ENCODE measurements at places on chromosomes 13 and 19. TPM values are rescaled to one million over a fixed set of nuclear protein-coding genes. Genes with fewer than 3 reads are reported as not detected.

- peak overlapping the region; percentile 27 for H3K27ac ChIP-seq
- peaks cover 27% of the 10 kb centered on the region for H3K4me1 ChIP-seq
- H3K4me3 ChIP-seq, result no peak overlapping the region
- H3K27me3 ChIP-seq, result no peaks in the 10 kb centered on the region
- no peak for DNase-seq
- H3K36me3 ChIP-seq, result no peaks in the 10 kb centered on the region
These were observed 56.7 kb downstream of the STARD13 start for GRCh38 chr13:33228648-33229445.

DNA sequence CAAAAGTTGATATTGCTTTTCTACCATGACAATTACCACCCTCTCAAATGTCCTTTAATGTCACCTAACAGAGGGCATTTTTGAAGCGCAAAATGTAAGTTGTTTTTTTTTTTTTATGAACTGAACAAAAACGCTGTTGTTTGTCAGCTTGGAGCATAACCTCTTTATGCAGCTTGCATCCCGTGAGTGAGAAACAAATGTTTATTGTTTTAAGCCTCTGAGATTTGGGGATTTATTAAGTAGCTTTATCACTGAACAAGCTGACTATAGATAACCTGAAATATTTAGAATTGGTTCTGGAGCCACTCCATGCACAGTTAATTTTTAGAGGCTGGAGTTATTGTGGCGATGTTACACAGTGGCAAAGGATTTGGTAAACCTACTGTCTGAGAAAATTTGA lies 80.1 kb upstream of the ATXN8OS start:
- no peak overlapping the region for H3K4me3 ChIP-seq
- no peaks in the 10 kb centered on the region for H3K36me3 ChIP-seq
- no peak for DNase-seq
- H3K27ac ChIP-seq, result no peak overlapping the region

- peak overlapping the region; percentile 77 for H3K4me3 ChIP-seq
- peaks cover 34% of the 10 kb centered on the region for H3K4me1 ChIP-seq
- peak overlapping the region; percentile 93 for H3K27ac ChIP-seq
- H3K27me3 ChIP-seq, result no peaks in the 10 kb centered on the region
These were observed 927 bp downstream of the CHAMP1 start for GRCh38 chr13:114315074-114315785.

- no peaks in the 10 kb centered on the region for H3K36me3 ChIP-seq
- H3K4me3 ChIP-seq, result peak overlapping the region; percentile 28
- DNase-seq, result no peak
- H3K27ac ChIP-seq, result no peak overlapping the region
- H3K27me3 ChIP-seq, result no peaks in the 10 kb centered on the region
These were observed 48.0 kb upstream of the ADGRE5 start for GRCh38 chr19:14333101-14333871.

DNA sequence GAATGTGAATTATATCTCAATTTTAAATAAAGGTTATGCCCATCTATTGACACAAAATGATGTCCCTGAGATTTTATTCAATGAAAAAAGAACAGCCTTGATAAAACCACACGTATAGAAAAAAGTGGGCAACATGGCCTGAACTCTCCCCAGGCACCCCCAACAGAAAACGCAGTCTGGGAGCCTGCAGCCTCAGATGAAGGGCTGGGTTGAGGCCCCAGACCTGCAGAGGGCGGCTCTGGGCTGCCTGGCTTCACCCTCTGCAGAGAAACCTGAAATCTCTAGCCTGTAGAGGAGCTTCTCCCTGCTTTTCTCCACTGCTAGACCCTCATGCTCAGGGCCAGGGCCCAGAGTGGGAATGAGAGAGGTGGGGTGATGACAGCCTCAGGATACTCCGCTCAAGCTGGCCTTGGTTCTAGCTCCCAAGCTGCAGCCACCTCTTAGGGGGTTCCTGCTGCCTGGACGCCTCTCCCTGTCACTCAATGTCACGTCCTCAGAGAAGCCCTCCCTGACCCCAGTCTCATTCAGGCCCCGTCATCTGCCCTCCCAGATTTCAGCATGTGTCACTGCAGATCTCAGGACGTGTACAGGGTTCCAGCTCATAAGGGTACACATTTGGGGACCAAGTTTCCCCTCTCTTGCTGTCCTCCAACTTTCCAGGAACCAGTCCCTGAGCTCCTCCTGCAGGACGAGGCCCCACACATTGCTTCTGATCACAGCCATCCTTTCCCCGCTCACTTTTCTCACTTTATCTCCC lies 1.8 kb downstream of the MBD3 start:
- H3K27ac ChIP-seq, result no peak overlapping the region
- peak overlapping the region; percentile 72 for H3K4me3 ChIP-seq
- peaks cover 5% of the 10 kb centered on the region for H3K36me3 ChIP-seq
- peaks cover 15% of the 10 kb centered on the region for H3K4me1 ChIP-seq

GRCh38 chr13:34990399-34991214 lies 48.5 kb downstream of the NBEA start:
- no peaks in the 10 kb centered on the region for H3K27me3 ChIP-seq
- H3K4me3 ChIP-seq, result no peak overlapping the region
- H3K27ac ChIP-seq, result no peak overlapping the region
- no peak for DNase-seq
- no peaks in the 10 kb centered on the region for H3K36me3 ChIP-seq

GRCh38 chr13:109256866-109257760 lies 529.3 kb downstream of the IRS2 start:
- no peaks in the 10 kb centered on the region for H3K27me3 ChIP-seq
- peak overlapping the region; percentile 27 for H3K27ac ChIP-seq
- no peak for DNase-seq
- H3K4me3 ChIP-seq, result no peak overlapping the region

DNA sequence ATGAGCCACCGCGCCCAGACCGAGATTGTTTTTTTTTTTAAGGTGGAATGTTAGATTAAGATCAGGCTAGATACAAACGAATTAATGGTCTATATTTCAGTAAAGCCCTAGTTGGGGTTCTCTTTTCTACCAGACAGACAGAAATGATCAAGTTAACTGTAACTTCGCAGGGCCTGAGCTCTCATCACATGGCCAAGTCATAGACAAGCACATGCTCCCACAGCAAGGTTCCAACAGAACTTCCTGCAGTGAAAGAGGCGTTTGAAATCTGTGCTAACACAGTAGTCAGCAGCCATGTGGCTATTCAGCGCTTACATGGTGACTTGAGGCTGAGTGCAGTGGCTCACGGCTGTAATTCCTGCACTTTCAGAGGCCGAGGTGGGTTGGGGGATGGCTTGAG lies 34.7 kb upstream of the SEMA6B start:
- no peak overlapping the region for H3K27ac ChIP-seq
- no peaks in the 10 kb centered on the region for H3K36me3 ChIP-seq
- peaks cover 4% of the 10 kb centered on the region for H3K4me1 ChIP-seq
- H3K27me3 ChIP-seq, result peaks cover 43% of the 10 kb centered on the region

- H3K4me3 ChIP-seq, result no peak overlapping the region
- no peak for DNase-seq
- no peaks in the 10 kb centered on the region for H3K27me3 ChIP-seq
- no peaks in the 10 kb centered on the region for H3K36me3 ChIP-seq
These were observed 192.8 kb downstream of the TM9SF2 start for GRCh38 chr13:99693852-99694611.

DNA sequence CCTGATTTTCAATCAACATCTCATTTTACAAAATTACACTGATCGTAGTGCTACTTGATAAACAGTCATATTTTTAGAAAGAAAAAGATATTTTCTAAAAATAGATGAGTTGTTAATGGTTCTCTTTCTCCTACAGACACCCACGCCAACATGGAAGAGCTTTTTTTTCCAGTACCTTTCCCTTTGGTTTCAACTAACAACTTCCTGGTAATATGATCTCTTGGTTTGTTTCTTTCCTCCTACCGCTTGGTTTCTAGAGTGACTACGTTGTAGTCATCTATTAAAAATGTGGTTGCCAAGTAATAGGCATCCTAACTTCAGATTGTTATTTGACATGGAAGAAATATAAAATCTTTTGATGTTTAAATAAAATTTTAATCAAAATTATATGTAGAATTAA lies 189.0 kb downstream of the LACC1 start:
- no peaks in the 10 kb centered on the region for H3K36me3 ChIP-seq
- H3K27me3 ChIP-seq, result no peaks in the 10 kb centered on the region
- no peak overlapping the region for H3K27ac ChIP-seq
- H3K4me1 ChIP-seq, result no peaks in the 10 kb centered on the region
- no peak for DNase-seq
- H3K4me3 ChIP-seq, result no peak overlapping the region

DNA sequence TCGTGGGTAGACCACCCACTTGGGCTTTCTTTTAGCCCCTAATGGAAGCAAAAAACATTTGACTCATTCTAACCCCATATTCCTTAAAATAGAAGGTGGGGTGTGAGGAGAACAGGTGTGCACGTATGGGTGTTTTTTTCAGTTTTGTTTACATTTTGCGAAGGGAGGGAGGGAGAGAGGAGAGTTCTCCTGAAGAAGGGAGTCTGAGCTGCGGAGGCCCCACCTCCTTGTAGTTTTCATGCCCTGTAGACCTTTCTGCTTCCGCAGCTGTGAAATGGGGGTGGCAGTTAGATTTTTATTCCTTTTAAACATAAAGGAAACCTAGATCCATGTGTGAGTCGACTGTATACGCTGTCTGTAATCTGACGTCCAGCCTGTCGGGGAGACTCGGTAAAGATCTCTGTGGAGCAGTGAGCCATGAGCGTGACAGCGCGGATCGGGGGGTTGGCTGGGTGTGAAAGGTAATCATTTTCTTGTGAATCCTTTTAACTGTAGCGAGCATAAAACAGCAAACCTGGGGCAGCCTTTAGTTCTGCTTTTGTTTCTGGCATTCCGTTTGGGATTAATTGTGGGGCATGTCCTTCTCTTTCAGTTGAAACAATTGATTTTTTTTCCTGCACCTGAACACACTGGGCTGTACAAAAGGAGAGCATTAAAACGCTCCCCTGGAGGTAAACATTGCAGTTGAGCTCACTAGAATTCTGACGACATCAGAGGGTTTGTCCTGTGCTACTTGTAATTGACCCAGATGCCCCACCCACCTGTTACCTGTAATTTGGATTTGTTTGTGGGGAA lies 2.3 kb downstream of the UPF1 start:
- DNase-seq, result no peak
- H3K4me1 ChIP-seq, result peaks cover 54% of the 10 kb centered on the region
- H3K27ac ChIP-seq, result peak overlapping the region; percentile 87
- H3K4me3 ChIP-seq, result peak overlapping the region; percentile 93

DNA sequence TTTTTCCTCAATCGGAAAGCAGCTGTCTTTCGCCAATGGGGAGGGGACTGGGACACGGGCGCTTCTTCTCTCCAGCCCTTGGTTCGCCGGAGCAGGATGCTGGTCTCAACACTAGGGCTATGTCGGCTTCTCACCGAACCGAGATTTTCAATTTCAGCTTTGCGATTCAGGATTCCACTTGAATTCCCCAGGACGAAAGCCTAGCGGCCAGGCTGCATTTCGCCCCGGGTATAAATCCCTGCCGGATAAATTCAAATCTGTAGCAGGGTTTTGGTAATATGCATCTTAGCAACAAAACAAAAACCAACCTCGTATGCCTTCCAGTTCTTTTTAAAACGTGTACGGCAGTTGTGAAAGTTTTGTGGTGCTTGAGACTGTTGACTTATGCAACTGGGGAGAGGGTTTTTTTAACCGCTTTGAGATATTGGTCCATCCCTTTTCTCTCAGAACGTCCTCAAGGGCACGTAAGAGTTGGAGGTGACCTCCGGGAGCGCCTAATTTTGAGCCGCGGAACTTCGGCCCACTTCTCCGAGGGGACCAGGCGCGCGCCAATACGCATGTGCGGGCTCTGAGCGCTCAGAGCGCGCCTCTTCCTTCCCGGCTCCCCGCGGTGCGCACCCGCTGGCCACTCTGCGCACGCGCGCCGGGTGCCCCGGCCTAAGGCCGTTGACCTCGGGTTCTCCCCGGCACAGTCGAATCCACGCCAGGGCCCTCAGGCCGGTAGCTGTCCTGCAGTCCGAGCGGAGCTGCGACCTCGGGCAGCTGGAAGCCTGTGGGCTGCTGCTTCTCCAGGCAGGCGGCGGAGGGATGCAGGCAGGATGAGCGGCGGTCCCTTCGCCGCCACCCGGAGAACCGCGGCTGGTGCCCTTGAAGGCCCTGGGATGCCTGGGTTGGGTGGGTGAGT lies 7.6 kb downstream of the POU4F1 start:
- no peak for DNase-seq
- H3K4me3 ChIP-seq, result no peak overlapping the region
- H3K36me3 ChIP-seq, result no peaks in the 10 kb centered on the region
- no peak overlapping the region for H3K27ac ChIP-seq
- H3K4me1 ChIP-seq, result peaks cover 11% of the 10 kb centered on the region

GRCh38 chr19:31100206-31100590 lies 249.0 kb downstream of the TSHZ3 start:
- no peak overlapping the region for H3K27ac ChIP-seq

DNA sequence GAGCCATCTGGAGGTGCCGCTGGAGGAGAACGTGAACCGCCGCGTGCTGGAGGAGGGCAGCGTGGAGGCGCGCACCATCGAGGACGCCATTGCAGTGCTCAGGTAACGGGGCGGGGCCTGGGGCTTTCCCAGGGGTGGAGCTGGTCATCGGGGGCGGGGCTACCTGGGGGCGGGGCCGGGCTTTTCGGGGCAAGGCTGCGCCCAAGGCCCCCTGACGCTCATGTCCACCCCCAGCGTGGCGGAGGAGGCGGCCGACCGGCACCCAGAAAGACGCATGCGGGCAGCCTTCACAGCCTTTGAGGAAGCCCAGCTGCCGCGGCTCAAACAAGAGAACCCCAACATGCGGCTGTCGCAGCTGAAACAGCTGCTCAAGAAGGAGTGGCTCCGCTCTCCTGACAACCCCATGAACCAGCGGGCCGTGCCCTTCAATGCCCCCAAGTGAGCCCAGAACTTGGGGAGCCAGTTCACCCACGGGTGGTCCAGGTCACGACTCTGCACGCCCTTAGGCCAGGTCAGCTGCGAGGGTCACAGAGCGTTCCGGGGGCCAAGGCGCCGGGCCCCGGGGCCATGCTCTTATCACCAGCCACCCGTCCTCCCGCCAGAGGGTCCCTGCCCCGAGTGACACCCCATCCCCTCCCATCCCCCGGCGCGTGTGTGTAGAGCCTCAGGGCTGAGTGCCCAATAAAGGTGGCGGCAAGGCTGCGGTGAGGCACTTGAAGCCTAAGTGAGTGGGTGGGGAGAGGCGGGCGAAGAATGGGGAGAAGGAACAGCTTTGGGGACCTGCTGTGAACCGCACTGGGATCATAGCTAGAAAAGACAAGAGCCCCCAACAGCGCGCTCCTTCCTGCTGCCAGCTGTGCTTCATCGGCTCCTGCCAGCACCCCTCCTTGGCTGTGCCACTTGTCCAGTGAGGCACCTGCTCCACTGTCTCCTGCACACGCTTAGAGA lies 10.7 kb downstream of the CCDC124 start:
- H3K27me3 ChIP-seq, result no peaks in the 10 kb centered on the region
- no peak overlapping the region for H3K27ac ChIP-seq
- no peak for DNase-seq
- H3K36me3 ChIP-seq, result peaks cover 17% of the 10 kb centered on the region

The CYP2F1 gene
- not detected for total RNA-seq

The TIMM50 gene
- total RNA-seq, result 43.9 TPM

The CAPS gene
- 12.5 TPM for total RNA-seq

The ZNF350 gene
- total RNA-seq, result 13.0 TPM

The ZGLP1 gene
- total RNA-seq, result 3.8 TPM

The CYP2A6 gene
- total RNA-seq, result not detected
